Inflammatory macrophage treated with lipopolysaccharide for 4 hours (primary cell): ENCODE measurements at places on chromosomes 4 and X.

- no peak for DNase-seq
Observed at GRCh38 chrX:38080808-38081207, 74.5 kb downstream of the SYTL5 start.

DNA sequence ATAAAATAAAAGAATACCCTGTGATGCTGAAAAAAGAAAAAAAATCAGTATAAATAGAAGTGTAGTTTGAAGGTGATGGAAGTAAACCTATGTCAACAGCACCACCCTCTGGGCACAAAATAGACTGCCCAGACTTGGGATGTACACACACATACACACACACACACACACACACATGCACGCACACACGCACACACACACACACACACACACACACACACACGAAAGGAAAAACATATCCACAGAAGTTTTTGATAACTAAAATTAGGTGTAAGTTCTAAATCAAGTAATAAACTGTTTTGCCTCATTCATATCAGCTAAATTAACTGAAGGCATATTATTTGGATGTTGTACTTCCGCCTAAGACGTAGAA, 40.5 kb downstream of the ANXA5 start:
- DNase-seq = no peak

GRCh38 chrX:670645-671044, 40.1 kb downstream of the SHOX start:
- no peak for DNase-seq

GRCh38 chr4:78079726-78080430, 22.8 kb downstream of the FRAS1 start:
- no peak for DNase-seq
